ENCODE measurements at places on chromosomes 5 and 9.

DNA sequence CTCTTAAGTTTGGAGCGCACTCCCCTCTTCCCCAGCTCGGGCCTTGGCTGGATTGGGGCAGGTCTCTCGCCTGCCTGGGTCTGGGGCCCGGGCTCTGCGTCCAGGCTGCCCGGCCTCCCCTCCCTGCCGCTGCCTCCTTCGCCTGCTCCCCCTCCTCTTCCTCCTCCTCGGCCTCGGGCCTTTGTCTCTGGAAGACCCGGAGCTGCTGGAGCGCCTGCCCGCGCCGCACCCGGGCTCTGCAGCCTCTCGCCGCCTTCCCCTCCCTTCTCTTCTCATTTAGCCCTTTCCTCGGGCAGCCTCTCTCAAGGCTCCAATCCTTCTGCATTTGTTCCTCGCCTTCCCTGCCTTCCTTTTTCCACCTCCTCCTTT lies 218.5 kb downstream of the C9orf50 start:
- DNase-seq = no peak

- DNase-seq = no peak
Observed at GRCh38 chr9:116174347-116174746, 20.8 kb downstream of the PAPPA start.

- no peak for DNase-seq
Observed at GRCh38 chr5:140986117-140986521, 19.8 kb downstream of the PCDHAC2 start.

DNA sequence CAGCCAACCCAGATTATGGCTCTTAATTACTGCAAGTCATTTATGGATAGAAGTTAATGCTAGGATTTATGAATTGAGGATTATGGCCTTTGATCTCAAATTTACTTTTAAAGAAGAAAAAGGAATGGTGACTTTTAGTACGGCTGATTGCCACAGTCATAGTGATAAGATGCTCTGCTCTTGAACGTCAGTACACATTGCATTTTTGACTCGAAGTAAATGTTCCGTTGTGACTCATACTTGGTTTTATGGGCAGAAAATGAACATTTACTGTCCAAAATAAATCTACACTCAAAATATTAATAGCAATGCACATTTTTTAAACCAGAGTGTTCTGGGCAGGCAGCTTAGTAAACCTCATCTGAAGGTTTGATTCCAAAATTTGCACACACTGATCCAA lies 830 bp downstream of the ADAMTSL1 start:
- no peak for DNase-seq

DNA sequence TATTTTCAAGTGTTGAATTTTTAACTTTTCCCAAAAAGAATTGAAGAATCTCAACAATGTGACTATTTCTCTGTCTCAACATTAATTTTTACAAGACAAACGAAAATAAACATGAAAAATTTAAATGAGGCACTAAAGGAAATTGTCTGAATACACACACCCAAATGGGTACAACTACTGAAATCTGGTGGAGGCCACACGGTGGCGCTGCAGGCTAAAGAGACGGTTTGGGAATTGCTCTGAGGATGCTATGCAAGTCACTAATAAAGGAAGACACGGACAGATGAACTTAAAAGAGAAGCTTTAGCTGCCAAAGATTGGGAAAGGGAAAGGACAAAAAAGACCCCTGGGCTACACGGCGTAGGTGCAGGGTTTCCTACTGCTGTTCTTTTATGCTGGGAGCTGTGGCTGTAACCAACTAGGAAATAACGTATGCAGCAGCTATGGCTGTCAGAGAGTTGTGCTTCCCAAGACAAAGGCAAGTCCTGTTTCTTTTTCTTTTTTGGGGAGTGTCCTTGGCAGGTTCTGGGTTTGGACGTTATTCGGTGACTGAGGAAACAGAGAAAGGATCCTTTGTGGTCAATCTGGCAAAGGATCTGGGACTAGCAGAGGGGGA lies at the start of gene PCDHB10:
PCDHB10 (plus strand) TSS at position 244 of the 616 bp plus-strand sequence; CDS start at position 444, 200 bp downstream.
- peak; percentile 46 for DNase-seq

DNA sequence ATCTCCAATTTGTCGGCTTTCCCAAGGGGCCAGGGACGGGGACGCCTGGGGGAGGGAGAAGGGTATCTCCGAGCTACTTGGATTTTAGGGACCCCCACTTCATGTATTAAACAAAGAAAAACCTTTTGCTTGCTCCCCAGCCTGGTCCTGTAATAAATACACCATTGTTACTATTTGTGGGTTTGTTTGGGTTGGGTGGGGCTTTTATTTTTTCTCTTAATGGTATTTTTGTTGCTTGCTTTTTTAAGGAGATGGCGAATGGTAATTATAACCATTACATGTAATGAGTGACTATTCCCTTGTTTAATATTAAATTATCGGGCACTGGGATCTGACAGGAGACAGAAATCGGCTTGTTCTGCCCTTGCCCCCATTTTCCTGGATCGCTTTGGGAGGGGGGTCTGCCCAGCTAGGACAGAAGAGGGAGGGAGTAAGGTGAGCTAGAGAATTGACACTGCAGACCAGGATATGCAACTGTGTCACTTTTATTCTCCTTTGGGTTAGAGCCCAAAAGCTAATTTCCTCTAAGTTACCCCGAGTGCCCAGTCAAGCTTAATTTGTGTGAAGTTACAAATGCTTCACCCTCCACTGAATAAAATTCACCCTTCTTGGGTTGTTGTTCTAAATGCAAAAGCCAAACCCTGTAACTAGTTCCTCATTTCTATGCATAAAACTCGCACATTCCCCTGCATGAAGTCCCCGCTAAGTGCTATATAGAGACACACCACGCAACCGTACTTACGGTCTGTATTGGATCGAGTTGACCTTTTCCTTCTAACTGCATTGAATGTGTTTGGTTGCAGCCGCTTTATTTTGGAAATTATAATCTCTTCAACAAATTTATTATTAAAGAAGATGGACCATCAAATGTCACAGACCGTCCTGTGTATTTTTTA lies 1.6 kb upstream of the ZNF608 start:
- peak; percentile 43 for DNase-seq

DNA sequence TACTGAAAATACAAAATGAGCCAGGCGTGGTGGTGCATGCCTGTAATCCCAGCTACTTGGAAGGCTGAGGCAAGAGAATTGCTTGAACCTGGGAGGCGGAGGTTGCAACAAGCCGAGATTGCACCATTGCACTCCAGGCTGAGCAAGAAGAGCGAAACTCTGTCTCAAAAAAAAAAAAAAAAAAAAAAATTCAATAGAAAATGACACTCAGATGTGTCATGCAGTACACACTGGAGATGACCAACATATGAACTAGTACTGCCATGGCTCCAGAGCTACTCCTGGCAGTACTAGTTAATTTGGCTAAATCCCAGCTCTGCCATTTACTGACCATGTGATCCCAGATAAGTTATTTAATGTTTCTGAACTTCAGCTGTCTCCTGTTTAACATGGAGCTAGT lies 7.3 kb downstream of the ATOX1 start:
- DNase-seq = no peak

GRCh38 chr5:133698646-133699526 lies 86.5 kb upstream of the FSTL4 start:
- DNase-seq = no peak

DNA sequence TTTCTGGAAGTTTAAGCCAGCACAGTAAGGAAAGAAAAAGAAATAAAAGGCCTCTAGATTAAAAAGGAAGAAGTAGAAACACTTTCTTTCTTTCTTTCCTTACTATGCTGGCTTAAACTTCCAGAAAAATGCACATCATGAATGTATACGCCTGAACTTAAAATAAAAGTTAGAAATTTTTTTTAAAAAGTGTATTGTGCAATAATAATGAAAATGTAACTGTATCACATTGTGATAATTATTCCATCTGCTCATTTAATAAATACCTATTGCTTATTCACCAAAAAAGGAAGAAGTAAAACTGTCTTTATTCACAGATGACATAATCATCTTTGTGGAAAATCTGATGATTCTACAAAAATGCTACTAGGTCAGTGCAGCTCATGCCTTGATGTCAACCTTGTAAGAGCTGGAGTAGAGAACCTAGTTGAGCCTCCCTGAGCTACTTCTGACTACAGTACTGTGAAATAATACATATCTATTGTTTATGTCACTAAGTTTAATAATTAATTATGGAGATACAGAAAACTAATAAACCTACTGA lies 49.4 kb downstream of the MCTP1 start:
- DNase-seq = no peak

GRCh38 chr5:83503662-83504061 lies 32.1 kb downstream of the VCAN start:
- no peak for DNase-seq

DNA sequence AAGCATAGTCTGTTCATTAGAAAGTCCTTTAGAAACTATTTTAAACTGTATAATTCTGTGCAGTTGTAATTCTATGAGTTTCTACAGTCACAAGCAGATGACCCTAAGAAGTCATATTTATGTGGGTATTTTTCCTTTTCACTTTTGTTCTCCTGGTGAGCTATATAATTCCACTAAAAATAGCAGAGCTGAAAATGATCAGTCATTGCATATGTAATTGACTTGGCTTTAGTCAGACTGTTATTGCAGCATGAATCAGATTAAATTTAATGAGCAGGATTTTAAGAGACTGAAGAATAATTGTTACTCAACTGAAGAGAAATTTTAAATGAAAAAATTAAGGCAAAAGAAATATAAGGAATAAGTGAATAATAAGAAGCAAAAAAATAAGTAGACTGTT lies 108.5 kb downstream of the MTREX start:
- no peak for DNase-seq

DNA sequence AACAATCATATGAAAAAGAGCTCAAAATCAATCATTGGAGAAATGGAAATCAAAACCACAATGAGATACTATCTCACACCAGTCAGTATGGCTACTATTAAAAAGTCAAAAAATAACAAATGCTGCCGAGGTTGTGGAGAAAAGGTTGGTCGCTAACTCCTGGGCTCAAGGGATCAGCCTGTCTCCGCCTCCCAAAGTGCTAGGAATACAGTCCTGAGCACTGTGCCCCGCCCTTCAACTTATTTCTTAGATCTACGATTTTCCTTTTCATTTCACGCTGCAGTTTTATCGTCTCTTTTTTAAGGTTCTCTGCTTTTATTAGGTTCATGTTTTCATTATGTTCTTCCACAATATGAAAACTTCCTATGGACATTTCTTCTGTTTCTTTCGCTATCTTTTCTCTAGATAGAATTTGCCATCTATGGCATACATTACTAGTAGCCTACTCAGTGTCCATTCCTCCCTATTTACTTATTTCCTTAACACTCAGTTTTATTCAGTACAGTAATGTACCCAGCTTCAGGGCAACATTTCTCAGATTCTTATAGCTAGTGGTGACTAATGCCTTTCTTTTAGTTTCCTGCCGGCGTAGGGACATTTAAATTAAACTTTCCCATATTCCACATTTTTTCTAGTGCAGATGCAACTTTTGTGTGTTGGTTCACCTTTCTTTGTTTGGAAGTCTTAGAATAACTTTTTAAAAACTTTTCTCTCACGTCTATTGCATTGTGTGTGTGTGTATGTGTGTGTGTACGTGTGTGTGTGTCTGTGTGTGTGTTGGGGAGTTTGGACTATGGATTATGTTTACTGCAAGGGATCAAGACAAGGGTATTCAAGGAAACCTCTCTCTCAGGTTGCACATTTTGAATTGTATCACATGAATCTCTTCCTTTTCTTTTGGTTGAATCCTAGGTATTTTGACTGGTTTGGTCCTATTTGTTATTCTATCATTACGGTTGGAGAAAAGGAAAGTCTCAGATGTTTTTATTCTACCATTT lies 21.6 kb upstream of the FBN2 start:
- DNase-seq = no peak

Data from NCI-H146 (cell line).